CD4-positive, alpha-beta T cell treated with Interferon gamma for 1 hour (primary cell): ENCODE measurements at places on chromosomes 6 and 20.

DNA sequence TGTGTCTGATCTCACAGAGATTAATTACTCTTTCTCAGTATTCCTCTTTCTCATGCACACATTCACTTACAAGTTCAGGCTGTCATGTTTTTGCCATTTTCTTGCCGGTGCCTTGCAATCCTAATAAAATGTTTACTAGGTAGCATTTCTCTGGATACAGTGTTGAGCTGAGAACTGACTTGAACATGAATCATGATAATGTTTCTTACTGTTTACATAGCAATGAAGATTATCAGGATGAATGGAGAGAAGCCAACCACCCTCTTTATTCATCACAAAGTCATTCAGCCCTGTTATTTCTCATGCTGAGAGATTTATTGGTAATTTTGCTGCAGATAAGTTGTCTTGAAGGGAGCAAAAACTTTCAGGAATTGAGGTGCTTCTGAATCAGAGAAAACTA is 185.5 kb upstream of the ECI2 start:
- DNase-seq = no peak

- DNase-seq = no peak
These were observed 233.7 kb downstream of the IBTK start for GRCh38 chr6:82013561-82014530.

DNA sequence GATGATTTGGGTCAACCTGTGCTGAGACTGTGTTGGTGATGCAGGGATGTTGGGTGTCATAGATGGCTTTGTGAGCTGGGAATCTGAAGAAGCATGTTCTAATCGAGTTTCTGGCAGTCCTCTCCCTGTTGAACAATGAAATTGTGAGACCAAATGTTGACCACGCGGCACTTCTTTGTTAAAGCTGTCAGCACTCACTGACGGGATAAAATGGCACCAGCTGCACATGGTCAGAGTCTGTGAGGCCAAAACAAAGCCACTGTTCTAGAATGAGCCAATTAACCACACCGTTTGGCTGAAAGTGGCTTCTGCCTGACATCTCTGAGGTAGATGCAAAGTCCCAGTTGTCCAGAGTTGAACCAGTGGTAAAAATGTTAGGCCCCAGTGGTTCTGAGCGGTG is 562.2 kb downstream of the KIF16B start:
- no peak for DNase-seq

- no peak for DNase-seq
These were observed 206.0 kb downstream of the SIM1 start for GRCh38 chr6:100258752-100259151.

- peak; percentile 29 for DNase-seq
These were observed 20.7 kb downstream of the DYNLRB1 start for GRCh38 chr20:34536798-34537394.

DNA sequence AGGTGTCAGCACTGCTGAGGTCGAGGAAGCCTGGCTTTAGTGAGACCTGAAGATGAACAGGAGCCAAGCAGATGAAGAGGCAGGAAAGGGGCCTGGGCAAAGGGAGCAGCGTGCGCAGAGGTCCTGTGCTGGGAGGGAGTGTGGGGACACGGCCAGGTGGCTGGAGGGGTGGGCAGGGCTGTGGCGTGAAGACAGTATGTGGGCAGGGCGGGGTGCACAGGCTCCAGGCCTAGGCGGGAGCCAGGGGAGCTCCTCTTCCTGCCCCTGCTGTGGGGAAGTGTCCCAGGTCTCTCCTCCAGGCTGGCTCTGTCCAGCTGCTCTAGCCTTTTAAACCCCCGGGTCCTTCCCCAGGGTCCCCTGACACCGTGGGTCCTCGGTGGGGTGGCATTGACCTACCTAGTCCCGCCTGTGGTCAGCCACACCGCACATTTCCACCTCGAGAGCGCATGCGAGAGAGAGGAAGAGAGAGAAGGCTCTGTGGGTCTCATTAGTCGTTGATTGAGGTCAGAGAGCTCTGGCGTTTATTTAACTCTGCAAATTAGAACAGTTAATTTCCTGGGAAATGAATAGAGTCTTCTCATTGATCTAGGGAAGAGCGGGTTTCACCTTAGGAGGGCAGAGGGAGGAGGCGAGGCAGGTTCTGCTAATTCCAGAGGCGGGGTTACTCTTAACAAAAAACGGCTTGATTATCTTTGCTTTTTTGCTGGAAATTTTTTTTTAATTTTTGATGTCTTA is 68.8 kb downstream of the CDH4 start:
- DNase-seq = no peak

- no peak for DNase-seq
These were observed 223.6 kb upstream of the CITED2 start for GRCh38 chr6:139597771-139598755.

GRCh38 chr6:166751051-166751595 is 124.1 kb upstream of the RPS6KA2 start:
- peak; percentile 35 for DNase-seq

GRCh38 chr20:46394872-46395760 is 11.3 kb downstream of the ELMO2 start:
- DNase-seq = no peak

DNA sequence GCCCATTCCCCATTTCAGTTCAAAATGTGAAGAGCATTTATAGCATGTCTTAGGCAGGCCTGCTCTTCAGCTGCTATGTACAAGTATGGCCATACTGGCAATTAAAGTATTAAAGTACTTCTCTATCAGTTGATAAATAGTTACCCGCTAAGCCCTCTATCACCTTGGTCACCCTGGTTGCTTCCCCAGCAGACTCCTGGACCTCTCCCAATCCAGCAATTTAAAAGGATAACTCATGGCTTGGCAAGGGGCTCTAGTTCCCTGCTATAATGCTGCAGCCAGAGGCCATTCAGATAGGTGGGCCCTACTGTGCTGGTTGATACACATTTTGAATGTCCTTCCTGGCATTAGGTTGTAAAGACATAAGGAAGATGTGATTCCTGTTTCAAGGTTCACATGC is 7.0 kb downstream of the C6orf163 start:
- no peak for DNase-seq

DNA sequence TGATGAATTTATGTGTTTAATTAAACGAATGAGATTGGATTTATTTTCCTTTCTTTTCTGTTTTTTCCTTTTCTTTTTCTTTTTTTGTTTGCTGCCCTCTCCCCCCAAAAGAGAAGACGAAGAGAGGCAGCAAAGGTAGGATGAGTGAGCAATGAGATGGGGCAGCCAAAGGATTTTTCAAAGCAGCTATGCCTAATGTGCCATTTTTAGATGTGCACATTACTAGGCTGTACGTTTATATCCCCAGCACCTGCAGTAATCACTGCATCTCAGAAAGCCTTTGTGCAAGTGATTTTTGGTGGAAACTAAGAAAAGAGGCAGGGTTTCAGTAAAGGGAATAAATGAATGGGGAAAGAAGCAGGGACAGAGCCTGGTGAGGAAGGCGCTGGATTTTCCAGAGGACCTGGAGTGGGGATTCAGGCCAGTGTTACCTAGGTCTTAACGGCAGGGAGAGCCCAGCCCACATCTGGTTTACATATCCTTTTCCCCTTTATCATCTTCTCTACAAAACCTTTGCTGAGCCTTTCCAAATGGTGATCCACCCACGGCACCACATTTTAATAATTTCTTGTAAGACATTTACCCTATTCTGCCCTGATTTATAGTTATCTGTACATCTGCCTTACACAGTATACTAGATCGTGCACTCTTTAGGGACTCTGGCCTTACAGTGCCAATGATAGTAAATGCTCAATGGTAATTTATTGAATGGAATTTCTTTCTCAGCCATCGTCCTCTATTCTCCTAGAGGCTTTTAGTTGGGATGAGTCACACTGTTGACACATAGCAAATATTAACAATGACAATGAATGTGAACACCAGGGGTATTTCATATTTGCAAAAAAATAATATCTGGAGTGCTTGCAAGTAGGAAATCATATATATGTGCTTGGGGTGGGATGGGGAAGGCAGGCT is 38.3 kb upstream of the ATXN1 start:
- DNase-seq = no peak

DNA sequence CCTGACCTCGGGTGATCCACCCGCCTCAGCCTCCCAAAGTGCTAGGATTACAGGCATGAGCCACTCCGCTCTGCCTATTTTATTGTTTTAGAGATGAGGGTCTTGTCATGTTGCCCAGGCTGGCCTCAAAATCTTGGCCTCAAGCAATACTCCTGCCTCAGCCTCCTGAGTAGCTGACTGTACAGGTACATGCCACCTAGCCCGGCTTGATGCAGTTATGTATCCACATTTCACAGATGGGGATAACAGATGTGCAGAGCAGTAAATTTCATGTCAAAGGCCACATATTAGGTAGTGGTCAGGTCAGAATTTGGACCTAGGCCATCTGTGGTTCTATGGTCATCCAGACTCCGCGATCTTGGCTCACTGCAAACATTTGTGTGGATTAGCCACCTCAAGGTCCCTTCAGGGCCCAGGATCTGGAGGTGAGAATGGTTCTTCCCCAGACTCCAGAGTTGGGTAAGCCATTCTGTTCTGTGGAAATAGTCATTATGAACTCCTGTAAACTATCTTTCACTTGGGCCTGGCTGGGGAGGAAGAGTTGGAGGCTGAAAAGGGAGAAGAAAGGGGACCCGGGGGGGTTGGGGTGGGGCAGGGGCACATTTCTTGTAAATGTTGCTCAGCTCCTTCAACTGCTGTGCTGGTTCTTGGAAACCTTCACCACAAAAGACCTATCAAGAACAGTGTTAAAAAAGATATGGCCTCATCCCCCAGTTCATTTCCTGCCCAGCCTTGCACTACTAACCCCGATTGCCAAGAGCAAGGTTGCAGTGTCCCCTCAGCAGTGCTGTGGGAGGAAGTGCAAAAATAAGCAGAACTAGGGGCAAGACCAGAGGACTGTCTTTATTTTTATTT is 13.0 kb downstream of the PIM1 start:
- peak; percentile 82 for DNase-seq

DNA sequence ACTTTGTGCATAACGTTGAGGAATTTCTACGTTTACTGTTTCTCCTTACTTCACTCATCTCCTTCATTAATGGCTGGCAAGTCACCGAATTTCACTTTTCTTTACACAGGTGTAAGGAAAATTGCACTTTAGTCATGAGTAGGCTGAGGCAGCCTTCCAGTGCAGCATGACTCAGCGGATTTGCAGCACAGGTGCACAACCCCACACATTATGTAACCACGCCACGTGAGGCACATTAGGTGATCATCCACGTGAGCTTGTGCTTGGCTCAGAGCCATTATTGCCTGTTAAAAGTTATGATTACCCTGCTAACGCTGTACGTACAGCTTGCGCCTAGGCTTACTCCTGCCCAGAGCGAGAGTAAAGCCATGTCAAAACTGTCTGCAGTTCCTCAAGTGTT is 158.8 kb downstream of the NKAIN2 start:
- DNase-seq = no peak

- no peak for DNase-seq
These were observed 5.4 kb downstream of the SLC17A3 start for GRCh38 chr6:25868436-25869183.

DNA sequence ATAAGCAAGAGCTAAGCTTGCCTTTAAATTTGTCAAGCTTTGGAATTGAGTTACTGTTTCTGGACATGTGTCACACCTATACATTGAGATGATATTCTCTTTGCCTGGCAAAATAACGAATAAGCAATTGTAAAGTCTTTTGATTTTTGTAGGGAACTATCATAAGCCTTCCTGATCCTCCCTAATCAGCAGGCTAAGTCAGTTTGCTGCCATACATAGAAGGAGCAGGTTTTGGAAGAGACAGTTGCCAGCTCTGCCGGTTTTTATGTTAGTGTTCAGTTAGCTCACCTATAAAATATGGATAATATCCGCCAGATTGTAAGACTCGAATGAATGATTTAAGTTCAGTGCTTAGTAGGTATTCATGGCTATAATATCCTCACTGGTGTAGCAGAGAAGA is 34.4 kb upstream of the BCAS1 start:
- DNase-seq = no peak

GRCh38 chr6:136624347-136624746 is 74.1 kb upstream of the MAP7 start:
- no peak for DNase-seq

GRCh38 chr6:104409913-104410312 is 449.8 kb downstream of the HACE1 start:
- DNase-seq = no peak

- DNase-seq = no peak
These were observed 210.9 kb downstream of the SYNE1 start for GRCh38 chr6:152426276-152426675.

GRCh38 chr6:158634695-158635426 is 9.7 kb downstream of the DYNLT1 start:
- DNase-seq = no peak

DNA sequence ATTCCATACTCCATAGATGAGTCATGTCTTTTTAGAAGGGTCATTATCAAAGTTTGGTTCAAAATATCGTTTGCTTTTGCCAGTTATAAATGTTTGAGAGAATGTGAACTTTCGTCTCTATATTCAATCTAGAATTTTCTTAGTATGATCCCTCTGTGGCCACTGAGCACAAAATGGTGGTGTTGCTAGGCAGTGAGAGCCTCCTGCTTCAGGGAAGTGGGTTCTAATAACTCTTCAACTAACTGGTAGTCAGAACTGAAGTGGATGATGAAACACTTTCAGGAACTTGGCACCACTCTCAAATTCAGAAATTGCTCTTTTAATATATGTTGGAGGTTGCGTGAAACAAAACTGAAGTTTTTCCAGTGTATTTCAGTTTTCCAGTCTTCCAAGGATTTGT is 125.0 kb upstream of the DOK5 start:
- DNase-seq = no peak

DNA sequence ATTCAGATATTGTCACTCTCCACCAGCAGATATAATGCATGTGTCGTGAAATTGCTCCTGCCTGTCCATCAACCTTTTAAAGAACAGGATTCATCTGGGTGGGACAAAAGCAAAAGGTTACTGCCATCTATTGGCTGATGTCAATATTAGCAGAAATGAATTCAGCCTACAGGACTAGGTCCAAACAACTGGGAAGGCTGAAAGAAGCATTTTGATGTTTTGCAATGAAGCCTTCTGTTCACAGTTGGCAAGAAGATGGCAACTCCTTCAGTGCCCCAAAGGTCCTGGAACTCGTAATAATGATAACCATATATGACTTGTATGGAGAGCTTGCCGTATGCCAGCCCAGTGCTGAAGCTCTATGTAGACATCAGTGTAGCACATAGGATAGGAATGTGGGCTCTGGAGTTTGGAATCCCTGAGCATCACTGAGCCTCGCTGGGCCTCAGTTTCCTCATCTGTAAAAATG is 7.5 kb downstream of the BCAS1 start:
- no peak for DNase-seq

DNA sequence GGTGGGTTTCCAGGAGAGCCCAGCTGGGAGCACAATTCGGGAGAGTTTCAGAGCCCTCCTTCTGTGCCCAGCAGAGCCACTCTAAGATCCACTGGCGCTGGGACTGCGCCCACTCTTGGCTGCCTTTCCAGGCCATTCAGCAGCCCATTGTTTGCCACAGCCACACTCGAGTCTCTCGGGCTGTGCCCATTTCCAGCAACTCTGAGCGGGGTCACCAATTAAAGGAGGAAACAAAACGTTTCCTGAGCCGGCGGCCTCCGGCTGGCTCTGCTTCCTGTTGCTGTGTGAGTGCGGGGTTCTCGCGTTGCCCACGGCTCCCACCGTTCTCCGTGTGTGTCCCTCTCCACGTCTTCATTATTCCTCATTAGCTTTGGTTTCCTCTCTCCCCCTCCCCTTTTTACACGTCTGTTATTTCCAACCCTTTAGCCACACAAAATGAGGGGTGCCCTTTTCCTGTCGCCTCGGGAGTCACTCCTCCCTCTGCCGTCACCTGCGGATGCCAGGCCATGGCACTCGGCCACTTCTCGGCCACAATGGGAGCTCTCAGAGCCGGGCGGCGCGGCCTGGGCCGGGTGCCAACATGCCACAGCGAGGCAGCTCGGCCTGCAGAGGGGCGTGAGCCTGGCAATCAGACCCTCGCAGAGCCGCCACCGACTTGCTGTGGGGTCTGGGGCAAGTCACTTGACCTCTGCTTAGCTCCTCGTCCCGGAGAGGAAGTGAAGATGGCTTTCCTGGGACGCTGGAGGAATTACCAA is 94.3 kb upstream of the NKX2-2 start:
- no peak for DNase-seq
